ENCODE measurements at places on chromosomes 2 and 18. TPM values are rescaled to one million over a fixed set of nuclear protein-coding genes. Genes with fewer than 3 reads are reported as not detected.

MAL gene
- not detected for total RNA-seq

GAREM2 gene
- total RNA-seq, result 1.8 TPM

CBLN2 gene
- not detected for total RNA-seq

SUCLG1 gene
- total RNA-seq, result 31.8 TPM

PPP1R1C gene
- total RNA-seq, result not detected

VIL1 gene
- total RNA-seq, result not detected

SCYGR4 gene
- not detected for total RNA-seq

ATOH8 gene
- not detected for total RNA-seq

- H3K27ac ChIP-seq, result no peak overlapping the region
- H3K4me1 ChIP-seq, result no peaks in the 10 kb centered on the region
- H3K36me3 ChIP-seq, result no peaks in the 10 kb centered on the region
- H3K27me3 ChIP-seq, result no peaks in the 10 kb centered on the region
- no peak overlapping the region for H3K4me3 ChIP-seq
Measured at GRCh38 chr2:239630618-239631286, 229.9 kb upstream of the HDAC4 start.

- H3K36me3 ChIP-seq, result peaks cover 2% of the 10 kb centered on the region
- no peak overlapping the region for H3K4me3 ChIP-seq
- no peak for DNase-seq
- peaks cover 39% of the 10 kb centered on the region for H3K4me1 ChIP-seq
- H3K27ac ChIP-seq, result no peak overlapping the region
Measured at GRCh38 chr2:46988733-46989481, 73.3 kb upstream of the MCFD2 start.

GRCh38 chr2:187527262-187527661 lies 27.0 kb downstream of the TFPI start:
- H3K27ac ChIP-seq, result no peak overlapping the region
- no peak for DNase-seq
- no peaks in the 10 kb centered on the region for H3K36me3 ChIP-seq
- no peak overlapping the region for H3K4me3 ChIP-seq
- H3K4me1 ChIP-seq, result no peaks in the 10 kb centered on the region

DNA sequence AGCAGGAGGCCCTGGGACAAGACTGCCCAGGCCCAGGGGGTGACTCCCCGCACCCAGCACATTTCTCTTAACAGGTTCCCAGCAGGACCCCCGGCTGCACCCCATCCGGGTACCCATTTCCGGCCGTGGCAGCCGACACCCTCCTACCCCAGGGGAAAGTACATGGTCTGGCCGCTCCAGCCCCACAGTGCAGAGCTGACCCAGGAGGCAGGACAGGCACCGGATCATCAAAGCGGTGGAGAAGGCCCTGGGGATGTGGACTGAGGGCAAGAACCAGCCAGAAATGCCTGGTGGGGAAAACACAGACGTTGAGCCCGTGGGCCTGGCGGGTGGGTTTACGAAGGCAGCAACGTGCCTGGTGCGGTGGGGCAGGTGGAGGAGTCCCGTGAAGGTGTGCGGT lies 79.5 kb upstream of the GPC1 start:
- no peak overlapping the region for H3K27ac ChIP-seq
- no peaks in the 10 kb centered on the region for H3K27me3 ChIP-seq
- H3K36me3 ChIP-seq, result no peaks in the 10 kb centered on the region
- DNase-seq, result no peak

GRCh38 chr2:230765611-230766300 lies 53.1 kb downstream of the CAB39 start:
- H3K4me1 ChIP-seq, result no peaks in the 10 kb centered on the region
- no peaks in the 10 kb centered on the region for H3K27me3 ChIP-seq
- H3K4me3 ChIP-seq, result no peak overlapping the region
- H3K36me3 ChIP-seq, result peaks cover 17% of the 10 kb centered on the region
- no peak for DNase-seq

- H3K4me1 ChIP-seq, result no peaks in the 10 kb centered on the region
- DNase-seq, result no peak
- H3K27me3 ChIP-seq, result no peaks in the 10 kb centered on the region
- no peaks in the 10 kb centered on the region for H3K36me3 ChIP-seq
Measured at GRCh38 chr18:63708650-63709049, 5.9 kb downstream of the SERPINB11 start.

DNA sequence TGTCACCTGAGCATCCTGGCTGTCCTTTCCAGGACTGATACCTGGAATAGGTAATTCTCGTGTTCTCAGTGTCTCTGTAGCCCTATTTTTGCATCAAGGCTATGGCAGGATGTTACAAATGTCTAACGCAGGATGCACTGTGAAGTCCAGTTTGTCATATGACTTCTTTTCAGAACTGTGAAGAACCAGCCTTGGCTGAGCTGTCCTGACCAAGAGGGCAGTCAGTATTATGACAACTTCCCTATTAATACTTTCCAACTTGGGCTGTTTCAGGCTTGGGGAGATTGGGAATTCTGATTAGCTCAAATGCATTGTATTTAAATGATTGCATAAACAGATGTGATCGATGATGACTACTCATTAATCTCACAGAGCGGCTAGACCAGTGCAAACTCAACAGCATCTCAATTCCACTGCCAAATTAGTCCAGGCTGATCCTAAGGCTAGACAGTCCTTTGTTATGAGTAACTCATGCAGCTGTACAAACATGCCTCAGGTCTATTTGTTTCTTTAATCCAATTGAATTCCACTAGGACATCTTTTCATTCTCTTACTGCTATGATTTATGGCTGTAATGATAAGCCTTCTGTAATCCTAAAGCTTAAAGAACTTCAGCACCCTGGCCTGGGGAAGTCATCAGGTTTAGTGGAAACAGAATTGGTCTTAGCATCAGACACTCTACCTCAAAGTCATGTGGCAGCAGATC lies 331.6 kb downstream of the KCNS3 start:
- no peaks in the 10 kb centered on the region for H3K36me3 ChIP-seq
- H3K4me3 ChIP-seq, result no peak overlapping the region
- no peak for DNase-seq
- H3K4me1 ChIP-seq, result no peaks in the 10 kb centered on the region
- H3K27me3 ChIP-seq, result no peaks in the 10 kb centered on the region
- H3K27ac ChIP-seq, result no peak overlapping the region

Measured in B cell (primary cell).